ENCODE measurements at places on chromosomes 5 and 9.

DNA sequence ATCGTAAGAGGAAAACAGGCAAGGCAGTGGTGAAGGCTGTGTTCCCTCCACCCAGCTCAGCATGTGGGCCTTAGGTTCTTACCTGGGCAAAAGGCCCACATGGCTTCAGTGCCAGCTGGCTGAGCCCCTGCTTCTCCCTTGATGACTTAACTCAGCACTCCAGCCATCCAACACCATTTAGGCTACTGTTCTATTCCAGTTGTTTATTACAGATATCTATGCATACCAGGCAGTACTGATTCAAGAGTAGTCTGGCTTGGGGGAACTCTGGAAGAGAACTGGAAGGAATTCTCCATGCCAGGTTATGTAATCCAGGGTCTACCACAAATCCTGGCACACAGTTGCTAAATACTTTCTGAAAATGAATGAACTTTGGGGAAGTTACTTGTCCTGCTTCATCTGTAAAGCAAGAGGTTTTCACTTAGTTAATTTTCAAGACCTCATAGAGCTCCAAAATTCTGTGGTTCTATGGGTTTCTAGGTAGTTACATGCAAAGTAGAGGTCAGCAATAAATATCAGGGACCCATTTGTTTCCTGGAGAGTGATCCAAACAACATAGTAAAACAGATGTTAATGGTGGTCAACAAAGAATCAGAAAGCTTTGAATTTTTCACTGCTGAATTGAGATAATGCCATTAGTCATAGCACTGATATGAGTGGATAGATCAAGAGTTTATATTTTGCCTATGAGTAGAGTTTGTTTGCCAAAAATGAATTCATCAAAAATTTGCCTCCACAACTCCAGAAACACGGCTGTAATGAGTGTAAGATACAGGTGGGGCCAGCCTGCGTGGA is 88.2 kb upstream of the OSMR start:
- DNase-seq = no peak

- DNase-seq = no peak
Measured at GRCh38 chr9:21744320-21744719, 58.1 kb upstream of the MTAP start.

- no peak for DNase-seq
Measured at GRCh38 chr9:4590430-4591122, 71.5 kb upstream of the PLPP6 start.

DNA sequence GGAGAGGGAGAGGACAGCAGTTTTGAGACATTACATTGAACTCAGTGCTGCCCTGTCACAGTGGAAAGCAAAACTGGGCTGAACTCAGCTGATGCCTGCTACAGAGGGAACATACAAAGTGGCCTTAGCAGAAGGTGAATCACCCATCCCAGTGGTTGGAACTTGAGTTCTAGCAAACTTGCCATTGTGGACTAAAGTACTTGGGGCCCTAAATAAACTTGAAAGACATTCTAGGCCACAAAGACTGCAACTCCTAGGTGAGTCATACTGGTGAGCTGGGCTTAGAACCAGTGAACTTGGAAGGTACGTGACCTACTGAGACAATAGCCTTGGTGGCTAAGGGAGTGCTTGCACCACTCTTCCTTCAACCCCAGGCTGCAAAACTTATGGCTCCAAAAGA is 155.7 kb upstream of the RIOK2 start:
- DNase-seq = no peak

- no peak for DNase-seq
Measured at GRCh38 chr5:137791799-137792198, 37.6 kb upstream of the HNRNPA0 start.

DNA sequence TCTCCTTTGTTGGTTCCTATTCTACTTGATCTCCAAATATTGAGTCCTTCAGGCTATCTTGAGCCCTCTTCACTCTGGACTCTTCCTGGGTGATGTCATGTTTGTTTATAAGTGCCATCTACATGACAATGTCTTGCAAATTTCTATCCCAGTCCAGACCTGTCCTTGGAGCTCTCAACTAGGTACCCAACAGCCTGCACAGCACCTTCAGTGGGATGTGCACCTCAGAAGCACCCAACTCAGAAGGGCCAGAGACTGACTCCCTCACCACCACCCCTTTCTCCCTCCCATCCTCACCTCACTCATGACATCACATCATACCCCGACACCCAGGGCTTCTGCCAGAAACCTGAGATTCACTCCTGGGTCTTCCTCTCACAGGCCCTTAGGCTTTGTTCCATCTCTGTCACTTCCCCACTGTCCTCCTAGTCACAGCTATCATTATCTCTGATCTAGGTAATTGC is 14.4 kb downstream of the TXN start:
- no peak for DNase-seq

- no peak for DNase-seq
Measured at GRCh38 chr9:28620661-28621060, 1047.4 kb upstream of the C9orf72 start.

- no peak for DNase-seq
Measured at GRCh38 chr5:16952968-16953671, 17.0 kb upstream of the MYO10 start.

GRCh38 chr9:93237540-93237939 is 53.6 kb downstream of the WNK2 start:
- no peak for DNase-seq

GRCh38 chr9:131310833-131311554 is 21.5 kb downstream of the PLPP7 start:
- peak; percentile 18 for DNase-seq

DNA sequence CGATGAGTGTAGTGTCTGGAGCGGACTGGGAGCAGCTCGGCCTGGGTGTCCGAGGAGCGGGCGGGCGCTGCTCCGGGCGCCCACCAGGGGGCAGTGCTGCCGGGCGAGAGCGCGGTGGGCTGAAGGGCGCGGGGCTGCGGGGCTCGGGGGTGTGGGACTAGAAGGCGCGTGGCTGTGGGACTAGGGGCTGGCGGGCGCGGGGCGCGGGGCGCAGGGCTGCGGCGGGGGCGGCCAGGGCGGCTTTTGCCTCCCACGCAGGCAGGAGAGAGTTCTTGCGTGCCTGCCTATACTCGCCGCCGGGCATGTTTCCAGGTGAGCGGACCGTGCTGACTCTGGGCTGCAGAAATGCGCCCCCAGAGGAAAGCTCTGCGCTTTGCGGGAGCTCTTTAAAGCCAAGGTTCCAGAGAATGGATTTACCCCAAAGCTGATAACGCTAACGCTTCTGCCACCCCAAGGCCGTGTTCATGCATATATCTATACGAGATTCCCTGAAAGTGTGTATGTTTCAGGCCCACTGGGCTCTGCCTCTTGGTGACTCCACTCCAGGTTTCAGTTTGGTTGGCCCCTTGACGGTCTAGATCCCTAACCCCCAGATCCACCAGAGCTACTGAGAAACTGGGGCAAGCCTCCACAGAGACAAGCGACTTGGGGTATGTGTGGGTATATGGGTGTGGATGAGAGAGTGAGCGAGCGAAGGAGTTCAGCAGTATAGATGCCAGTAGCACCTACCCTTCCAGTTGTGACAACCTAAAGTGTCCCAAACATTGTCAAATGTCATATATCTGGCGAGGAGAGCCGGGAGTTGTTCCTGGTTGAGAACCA is 56.2 kb downstream of the ACER2 start:
- DNase-seq = peak; percentile 84

GRCh38 chr9:88746743-88747398 is 211.9 kb downstream of the NXNL2 start:
- DNase-seq = peak; percentile 38

DNA sequence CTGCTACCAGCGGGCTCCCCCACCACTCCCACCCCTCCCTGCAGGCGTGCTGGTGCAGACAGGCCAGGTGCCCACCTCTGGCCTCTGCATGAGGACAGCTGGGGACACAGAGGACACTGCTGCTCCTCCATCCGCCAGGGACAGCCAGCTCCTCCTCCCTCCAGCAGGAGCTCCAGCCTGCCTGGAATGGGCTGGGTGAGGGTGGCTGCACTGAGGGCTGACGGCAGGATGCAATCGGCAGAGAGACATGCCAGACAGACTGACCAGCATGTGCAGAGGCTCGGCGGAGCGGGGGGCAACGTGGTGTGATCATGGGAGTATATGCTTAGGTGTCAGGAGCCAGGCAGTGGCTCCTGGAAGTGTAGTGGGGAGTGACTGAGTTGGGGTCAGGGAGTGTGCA is 68.4 kb downstream of the RASGEF1C start:
- no peak for DNase-seq

DNA sequence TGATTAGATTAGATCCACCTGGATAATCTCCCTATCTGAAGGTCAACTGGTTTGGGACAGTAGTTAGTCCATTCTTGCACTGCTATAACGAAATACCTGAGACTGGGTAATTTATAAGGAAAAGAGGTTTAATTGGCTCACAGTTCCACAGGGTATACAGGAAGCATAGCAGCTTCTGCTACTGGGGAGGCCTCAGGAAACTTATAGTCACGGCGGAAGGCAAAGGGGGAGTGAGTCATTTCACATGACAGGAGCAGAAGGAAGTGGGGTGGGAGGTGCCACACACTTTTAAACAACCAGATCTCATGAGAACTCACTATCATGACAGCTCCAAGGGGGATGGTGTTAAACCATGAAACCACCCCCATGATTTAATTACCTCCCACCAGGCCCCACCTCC is 9.9 kb downstream of the C9orf40 start:
- DNase-seq = no peak

DNA sequence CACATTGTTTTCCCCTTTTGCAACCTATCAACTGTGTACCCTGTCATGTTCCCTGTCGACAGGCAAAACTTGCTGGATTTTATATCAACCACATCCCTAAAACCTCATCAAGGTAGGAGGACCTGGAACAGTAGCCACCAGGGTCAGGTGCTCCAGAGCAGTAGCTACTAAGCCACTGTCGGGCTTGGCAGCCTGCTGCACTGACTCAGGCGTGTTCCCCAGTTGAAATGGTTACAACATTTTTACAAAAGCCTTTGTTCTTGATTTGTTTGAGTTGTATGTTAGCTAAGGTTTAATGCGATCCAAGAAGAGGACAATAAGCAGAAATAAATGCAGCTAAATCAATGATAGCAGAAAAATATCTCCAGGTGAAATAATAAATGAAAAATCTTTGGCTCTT is 407.4 kb upstream of the TLE4 start:
- DNase-seq = no peak

DNA sequence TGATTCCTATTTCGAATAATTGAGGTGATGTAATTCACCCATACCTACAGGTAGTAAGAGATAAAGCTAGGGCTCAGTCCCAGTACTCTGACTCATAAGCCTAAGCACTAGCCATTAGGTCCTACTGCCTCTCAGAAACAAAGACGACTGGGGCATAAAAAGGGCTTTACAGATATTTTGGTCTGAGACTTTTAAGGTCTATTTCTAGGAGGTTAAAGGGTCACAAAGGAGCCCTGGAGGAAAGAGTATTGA is 69.8 kb downstream of the SGCD start:
- DNase-seq = no peak

DNA sequence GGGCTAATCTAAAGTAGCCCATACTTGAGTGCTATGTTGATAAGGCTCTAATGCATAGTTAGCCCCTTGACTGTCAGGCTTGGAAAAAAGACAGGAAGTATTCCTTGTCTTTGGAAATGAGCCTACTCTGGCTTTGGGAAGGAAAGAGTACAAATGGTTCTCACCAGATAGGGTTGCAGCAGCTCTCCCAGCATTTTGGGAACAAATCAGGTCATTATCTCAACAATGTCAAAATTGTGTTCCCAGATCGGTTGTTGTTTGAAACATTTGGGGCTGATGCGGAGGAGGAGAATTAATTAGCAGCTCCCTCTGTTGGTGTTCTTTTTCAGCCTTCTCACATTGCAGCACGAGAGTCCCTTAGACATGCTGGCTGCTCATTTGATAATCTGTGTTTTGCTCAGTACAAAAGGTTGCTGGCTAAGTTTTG is 294.7 kb upstream of the DMRT1 start:
- DNase-seq = peak; percentile 66

GRCh38 chr9:135523521-135524129 is 2.4 kb downstream of the LCN1 start:
- no peak for DNase-seq

- DNase-seq = no peak
Measured at GRCh38 chr5:67400752-67401151, 204.2 kb upstream of the CD180 start.

DNA sequence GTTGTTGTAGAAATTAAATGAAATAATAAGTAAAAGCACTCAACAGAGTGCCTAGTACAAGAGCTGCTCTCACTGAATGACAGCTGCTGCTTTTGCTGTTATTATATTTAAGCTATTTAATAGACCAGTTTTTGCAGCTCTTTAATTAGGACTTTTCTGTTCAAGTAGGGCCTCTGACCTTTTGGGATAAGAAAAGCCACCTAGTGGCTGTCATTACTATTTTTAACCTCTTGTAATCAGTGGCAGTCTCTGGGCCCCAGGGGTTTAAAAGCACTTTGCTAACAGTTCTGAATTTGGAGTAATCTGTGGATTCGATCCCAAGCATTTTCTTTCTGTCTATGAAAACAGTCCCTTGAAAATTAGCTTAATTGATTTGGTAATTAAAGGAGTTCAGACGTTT is 121.1 kb downstream of the NUDT12 start:
- DNase-seq = peak; percentile 45

DNA sequence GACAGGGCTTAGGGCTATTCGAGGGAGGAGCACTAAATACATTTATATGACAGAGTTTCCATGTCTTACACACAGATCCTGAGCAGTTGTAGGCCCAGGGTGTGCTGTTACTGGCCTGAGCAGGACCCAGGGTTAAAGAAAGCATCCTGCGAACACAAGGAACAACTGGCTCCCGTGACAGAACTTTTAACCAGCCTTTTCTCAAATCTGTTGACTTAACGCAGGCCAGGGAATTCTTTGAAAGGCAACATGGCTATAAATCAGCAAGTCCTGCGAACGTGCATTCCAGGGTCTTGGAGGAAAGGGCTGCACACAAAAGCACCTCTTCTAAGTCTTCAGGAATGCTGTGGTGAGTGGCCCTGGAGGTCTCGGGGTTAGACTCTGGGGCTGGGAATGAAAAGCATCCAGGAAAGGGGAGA is 45.2 kb upstream of the ANKRD55 start:
- DNase-seq = peak; percentile 78

DNA sequence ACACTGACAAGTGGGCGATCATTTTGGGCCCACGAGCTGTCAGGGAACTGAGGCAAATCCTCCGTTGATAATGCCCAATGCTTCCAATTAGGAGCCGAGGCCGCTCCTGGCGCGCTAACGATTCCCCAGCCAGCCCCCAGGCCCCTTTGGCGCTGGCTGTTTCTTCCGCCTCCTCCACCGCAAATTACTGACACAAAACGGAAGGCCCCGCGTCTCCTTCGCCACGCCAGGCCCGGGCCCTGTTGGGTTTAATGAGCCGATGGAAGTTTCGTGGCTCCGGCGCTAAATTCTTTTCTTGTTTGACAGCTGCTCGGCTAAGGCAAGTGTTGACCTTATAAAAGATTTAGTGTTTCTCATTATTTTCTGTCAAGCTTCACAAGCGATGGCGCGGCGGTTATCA is 25.7 kb upstream of the BARHL1 start:
- DNase-seq = peak; percentile 74

- DNase-seq = no peak
Measured at GRCh38 chr5:59491945-59492344, 401.6 kb downstream of the PDE4D start.

GRCh38 chr5:137179203-137179602 is 319.9 kb downstream of the SPOCK1 start:
- DNase-seq = no peak

All from neural progenitor cell (in vitro differentiated cells).